NCI-H1048 (cell line): ENCODE measurements at places on chromosomes 5 and 9.

DNA sequence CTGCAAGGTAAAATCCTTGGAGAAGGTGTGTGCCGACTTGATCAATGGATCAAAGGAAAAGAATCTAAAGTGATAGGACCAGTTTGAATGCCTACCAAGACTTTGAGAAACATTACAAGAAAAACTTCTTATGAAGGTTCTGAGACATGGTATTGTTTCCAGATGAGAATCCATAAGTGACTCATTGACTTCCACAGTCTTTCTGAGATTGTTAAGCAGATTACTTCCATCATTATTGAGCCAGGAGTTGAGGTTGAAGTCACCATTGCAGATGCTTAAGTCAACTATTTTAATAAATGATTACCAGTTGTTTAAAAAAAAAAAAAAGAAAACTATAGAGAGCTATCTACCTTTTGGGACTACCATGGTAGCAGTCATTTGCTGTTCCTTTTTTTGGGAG, 7.0 kb downstream of the LNPEP start:
- no peak for DNase-seq

GRCh38 chr5:139341187-139341688, 416 bp upstream of the PAIP2 start:
- DNase-seq = no peak

GRCh38 chr5:110054240-110054639, 364.5 kb downstream of the MAN2A1 start:
- no peak for DNase-seq

DNA sequence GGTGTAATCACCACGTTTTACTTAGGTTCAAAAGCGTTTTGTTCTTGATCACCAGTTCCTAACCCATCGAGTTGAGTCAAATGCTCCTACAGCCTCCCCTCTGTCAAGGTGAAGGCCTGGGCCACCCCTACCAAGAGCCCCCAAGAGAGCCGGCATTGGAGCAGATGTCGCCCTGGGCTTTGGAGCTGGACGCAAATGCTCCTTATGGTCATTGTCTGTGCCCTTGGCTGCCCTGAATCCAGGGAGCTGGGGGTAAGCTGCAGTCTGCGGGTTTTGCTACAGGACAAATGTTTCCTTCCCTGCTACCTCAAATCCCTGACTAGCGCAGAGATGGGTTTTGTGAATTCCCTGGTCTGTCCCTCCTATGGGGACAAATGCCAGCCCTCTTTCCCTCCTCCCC, 4.9 kb downstream of the RNF183 start:
- DNase-seq = no peak

DNA sequence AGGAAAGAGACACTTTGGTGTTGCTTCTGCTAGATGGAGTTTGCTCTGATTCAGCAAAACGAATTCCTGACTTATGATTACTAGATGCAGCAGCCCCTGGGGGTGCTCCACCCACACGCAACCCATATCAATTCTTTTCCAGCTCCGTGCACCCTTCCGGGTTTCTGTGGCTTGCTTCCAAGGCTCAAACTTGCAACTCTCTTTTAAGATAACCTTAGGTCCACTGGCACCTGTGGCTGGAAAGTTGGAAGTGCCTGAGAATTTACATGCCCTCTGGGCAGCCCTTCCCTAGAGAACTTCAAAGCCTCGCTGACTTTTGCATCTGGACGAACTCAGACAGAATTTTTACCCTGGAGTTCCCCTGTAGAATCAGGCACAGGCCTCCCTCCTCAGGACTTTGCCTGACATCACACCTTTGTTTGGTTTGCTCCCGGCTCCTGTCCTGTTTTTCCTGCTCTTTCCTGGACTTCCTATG, 224.9 kb downstream of the SNX18 start:
- DNase-seq = no peak

DNA sequence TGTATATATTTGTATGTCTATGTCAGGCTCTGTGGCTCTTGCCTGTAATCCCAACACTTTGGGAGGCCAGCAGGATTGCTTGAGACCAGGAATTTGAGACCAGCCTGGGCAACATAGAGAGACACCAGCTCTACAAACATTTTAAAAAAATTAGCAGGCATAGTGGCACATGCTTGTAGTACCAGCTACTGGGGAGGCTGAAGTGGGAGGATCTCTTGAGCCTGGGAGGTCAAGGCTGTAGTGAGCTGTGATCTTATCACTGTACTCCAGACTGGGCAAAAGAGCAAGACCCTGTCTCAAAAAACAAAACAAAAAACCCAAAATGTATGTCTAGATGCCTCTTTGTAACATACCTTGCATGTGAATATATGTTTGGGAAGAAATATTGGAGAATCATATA, 15.8 kb downstream of the ARRDC3 start:
- no peak for DNase-seq

DNA sequence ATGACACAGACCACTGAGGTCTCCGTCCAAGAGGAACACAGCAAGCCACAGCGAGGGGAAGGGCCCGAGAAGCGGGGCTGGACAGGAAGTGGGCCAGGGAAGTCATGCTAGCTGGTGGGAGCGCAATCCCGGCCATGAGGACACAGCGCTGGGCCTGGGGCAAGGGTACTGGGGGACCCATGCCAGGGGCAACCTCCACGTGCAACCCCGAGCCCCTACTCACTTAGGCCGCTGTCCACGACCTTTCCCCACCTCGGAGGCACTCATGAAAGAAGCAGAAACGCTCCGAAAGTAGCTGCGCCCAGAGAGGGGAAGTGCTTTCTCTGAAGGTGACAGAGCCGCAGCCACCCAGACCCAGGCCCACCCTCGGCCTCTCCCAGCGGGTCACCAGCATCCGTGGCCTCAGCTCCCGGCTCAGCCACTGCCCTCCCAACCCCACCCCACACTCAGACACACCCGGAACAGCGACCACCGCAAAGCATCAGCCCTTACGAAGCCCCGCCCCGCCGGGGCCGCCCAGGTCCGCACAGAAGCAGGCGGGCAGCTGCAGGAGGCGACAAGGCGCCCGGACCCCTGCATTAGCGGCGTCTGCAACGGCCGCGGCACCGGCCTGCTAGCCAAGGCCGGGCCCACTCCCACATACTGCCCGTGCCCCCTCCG, 782 bp downstream of the BICD2 start:
- DNase-seq = no peak

GRCh38 chr5:134992148-134992547, 24.4 kb downstream of the CATSPER3 start:
- DNase-seq = no peak

DNA sequence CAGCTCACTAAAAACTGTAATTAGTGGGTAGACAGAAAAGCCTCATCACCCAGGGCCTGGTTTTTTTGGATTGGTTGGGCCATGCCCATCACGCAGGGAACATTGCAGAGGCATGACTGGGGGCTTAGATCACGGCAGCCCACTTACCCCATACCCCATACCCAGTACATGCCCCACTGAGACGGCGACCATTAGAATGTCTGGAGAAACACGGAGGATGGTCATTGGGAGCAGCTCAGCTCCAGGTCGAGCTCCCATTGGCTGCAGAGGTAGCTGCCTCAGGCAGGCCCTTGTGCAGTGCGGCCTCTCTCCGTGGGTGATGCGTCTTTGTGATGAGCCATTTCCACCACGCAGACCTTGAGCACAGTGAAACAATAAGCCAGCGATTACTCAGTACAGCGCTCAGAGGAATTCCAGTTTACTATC, 204.0 kb downstream of the GADD45G start:
- DNase-seq = no peak

DNA sequence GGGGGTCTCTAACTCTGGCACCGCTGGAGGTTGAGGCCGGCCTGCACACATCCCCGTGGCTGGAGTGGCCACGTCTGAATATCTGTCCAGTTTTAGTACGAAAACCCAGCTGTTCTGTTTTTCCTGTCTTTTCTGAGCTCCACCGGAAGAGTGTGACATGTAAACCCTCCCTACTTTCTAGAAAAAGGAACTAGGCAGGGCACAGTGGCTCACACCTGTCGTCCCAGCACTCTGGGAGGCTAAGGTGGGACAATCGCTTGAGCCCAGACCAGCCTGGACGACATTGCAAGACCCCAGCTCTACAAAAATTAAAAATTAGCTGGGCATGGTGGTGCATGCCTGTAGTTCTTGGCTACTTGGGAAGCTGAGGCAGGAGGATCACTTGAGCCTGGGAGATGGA, 8.2 kb upstream of the PHYKPL start:
- no peak for DNase-seq

DNA sequence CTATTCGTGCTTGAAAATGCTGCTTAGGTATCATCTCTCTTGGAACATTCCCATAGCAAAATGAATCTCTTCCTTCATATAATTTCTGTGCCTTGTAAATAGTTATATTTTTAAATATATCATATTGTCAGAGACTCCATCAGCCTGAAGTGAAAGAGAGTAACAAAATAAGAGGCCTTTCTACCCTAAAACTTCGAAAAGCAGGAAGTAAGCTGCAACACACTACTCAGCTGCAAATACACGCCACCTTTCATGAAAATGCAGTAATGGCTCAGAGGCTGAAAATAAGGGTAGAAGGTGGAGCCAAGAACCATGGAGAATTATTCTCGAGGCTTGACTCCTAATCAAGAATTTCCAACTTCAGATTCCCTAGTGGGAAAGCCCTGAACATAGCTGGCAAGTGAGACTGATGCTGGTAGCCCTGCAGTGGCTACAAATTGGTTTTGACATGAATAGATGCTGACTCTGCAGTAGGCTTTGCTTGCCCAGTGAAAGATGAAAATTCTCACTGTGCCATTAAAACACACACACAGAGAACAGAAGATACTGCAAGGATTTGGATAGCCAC, 30.2 kb upstream of the PTGER4 start:
- no peak for DNase-seq

DNA sequence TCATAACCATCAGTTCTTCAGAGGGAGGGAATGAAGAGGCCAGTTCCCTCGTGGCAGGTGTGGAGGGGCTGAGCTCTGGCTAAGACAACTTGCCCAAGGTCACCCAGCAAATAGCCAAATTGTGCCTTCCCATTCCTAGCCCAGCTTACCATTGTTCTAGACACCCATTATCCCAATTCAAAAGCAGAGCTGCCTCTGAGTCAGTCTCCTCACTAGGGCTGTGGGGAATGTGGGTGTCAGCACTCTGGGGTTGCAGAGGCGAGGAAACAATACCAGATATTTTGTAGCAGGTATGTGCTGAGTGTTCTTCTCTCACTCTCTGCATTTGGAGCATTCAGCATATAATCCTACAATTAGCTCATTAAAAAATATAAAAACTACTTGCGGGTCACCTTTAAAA, 270.8 kb downstream of the PSAT1 start:
- no peak for DNase-seq

GRCh38 chr5:173320259-173320658, 8.0 kb downstream of the STC2 start:
- DNase-seq = no peak

DNA sequence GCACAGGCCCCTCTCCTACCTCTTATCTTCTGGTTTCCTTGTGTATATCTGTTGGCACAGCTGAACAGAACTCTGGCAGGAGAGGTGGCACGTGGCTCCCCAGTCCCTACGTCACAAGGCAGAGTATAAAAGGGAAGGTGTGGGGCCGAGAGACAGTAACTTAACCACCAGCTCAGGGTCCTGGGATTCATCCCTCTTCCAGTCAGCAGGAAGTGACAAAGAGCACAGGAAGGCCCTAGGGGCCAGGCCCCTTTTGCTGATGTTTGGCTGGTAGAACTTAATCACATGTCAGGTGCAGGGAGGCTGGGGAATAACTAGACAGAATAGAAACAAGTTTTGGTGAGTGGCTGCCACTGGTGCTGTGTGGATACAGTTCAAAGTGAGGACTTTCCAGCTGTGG, 4.5 kb upstream of the ICE1 start:
- DNase-seq = no peak

GRCh38 chr5:154755361-154756008, at the start of gene LARP1:
Gene LARP1, plus strand, starts transcription at chr5:154755377. Its CDS starts 381 bp downstream, at chr5:154755758.
- DNase-seq = no peak

DNA sequence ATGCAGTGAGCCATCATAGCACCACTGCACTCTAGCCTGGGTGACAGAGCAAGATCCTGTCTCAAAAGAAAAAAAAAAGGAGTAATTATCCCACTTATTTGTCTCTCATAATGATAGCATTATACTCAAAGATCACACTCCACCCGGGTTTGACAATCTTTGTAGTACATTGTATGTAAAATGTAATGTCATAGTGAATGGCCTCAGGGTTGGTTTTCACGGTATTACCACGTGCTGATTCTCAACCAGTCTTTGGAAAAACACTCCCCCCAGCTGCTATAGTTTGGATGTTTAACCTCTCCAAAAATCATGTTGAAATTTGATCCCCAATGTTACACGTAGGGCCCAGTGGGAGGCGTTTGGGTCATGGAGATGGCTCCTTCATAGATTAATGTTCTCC, 402.4 kb upstream of the GRAMD2B start:
- DNase-seq = no peak

DNA sequence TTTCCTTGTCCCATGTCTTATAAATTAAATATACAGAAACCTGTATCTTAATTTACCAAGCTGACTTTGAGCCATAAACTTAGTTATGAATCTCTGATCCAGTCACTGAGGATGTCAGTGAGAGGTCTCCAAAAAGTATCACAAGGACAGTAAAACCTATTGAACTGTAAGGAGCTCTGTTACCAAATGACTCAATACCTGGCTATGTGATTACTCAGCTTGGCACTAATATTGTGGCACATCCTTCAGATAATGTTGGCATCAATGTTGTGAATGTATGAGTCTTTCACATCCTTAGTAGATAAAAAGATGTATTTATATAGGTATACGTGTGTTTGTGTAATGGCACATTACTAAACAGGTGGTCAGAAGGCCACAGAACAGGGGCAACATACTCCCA, 18.0 kb upstream of the CAPSL start:
- DNase-seq = no peak

DNA sequence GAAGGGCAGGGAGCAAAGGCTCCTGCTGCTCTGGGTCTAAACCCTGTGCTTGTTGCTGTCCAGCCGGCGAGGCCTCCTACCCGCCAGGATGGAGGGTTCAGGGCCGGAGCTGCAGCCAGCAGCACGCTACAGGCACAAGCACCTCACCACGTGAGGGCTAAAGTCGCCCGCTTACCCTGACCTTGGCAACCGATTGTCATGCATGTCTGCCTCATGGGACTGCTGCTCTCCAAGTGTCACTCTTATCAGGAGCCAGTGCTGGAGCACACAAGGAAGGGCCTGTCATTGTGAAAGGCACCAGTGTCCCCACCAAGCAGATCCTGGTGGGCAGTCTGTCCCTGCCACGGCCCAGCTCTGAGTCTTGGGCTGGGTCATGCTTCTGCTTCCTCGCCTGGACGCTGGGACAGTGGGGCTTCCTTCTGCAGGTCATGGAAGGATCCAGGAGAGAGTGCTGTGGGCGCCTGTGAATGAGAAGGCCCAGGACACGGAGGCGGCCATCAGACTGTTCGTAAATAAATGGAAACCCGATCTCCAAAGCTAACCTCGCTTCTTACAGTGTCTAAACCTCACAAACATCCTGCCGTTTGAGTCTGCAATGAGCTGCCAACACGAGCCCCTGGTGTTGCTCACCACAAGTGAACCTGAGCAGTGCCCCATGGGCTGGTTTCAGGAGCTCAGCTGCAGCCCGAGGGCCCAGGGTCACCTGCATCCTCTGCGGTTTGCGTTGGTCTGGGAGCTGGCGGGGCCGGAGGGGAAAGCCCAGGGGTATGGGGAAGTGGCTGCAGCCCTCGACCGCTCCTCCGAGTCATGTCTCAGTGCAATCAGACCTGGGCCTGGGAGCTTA, 58.2 kb upstream of the RXRA start:
- no peak for DNase-seq
